CD4-positive, alpha-beta T cell treated with Interleukin-6 at 100 ng/mL for 8 hours (primary cell): ENCODE measurements at places on chromosomes 5 and 9.
A peak's percentile ranks its signal among the peaks of the same experiment; 100 is the strongest.

DNA sequence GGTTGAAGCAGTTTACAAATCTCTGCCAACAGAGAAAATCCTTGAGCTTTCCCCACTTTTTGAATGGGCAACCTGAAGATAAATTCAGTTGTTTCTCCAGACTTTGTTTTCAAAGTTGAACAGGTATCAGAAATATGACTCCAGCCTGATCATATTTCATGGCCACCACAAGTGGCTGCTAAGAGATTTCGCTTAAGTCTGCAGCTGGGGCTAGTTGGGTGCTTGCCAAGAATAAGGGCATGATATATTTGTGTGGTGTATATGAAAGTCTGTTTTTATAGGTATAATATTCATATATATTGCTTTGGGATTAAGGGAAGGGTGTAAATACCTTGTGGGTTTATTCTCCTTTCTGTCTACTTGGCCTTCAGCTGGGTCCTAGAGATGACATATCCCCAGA is 168.4 kb upstream of the GDNF start:
- DNase-seq: no peak

DNA sequence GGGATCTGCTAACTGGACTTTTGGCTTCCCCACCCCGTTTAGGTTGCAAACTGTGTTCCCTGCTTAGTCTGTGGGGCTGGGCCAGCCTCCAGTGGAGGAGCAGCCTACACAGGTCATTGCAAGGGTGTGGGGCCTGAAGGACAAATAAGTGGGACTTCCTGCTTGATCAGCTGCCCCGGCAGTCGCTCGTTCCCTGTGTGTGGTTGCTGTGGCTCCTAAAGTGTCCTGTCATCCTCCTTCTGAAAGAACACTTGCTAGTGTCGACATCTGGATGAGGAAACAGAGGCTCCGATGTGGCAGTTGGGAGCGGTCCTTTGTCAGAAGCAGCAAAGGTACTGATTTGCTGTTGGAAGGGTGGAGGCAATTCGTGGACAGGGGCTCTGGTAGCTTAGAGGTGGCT is 88.9 kb upstream of the TBCA start:
- DNase-seq: no peak

GRCh38 chr5:75236322-75237316 is at the start of gene ANKRD31:
Gene ANKRD31, minus strand, starts transcription at chr5:75236878. Its CDS starts 192 bp downstream, at chr5:75236686.
- DNase-seq: peak; percentile 90

GRCh38 chr5:103511554-103511885 is 51.1 kb downstream of the NUDT12 start:
- DNase-seq: no peak

GRCh38 chr9:121773954-121774714 is 122.7 kb downstream of the DAB2IP start:
- no peak for DNase-seq
